ENCODE measurements at places on chromosomes 2 and 18. TPM values are rescaled to one million over a fixed set of nuclear protein-coding genes. Genes with fewer than 3 reads are reported as not detected.

- H3K4me3 ChIP-seq, result no peak overlapping the region
- no peaks in the 10 kb centered on the region for H3K4me1 ChIP-seq
- no peaks in the 10 kb centered on the region for H3K27me3 ChIP-seq
- no peak for DNase-seq
- no peaks in the 10 kb centered on the region for H3K36me3 ChIP-seq
Observed at GRCh38 chr2:71785516-71785981, 332.2 kb downstream of the DYSF start.

DNA sequence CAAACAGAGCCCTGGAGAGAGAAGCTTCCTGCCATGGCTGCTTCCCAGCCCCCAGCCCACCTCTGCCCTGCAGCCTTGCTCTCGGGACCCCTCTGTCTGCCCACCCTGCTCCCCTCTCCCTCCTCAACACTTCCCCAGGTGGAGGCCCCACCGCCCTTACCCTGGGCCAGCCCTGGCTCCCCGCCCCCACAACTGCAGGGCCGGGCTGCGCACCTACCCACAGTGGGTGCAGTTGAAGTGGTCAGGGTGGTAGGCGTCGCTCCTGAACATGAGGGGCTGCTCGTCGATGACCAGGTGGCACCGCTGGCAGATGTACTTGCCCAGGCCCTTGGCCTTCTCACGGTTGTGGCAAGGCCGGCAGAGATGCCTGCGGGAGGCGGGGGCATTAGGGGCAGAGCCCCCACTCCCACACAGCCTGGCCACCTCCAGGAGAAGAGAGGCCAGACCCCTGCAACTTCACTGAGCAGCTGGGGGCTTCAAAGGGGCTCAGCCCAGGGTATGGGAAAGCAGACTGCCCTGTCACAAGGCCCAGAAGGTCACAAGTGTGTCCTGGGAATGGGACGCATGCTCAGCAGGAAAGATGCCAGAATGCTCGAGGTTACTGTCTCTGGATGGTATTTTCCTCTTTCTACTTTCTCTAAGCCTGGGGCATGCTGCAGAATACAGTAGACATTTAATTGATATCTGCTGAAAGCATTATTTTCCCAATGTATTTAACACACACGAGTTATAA is 3.1 kb upstream of the GPR17 start:
- H3K4me3 ChIP-seq, result no peak overlapping the region
- no peaks in the 10 kb centered on the region for H3K27me3 ChIP-seq
- no peak for DNase-seq
- peaks cover 48% of the 10 kb centered on the region for H3K4me1 ChIP-seq
- no peaks in the 10 kb centered on the region for H3K36me3 ChIP-seq

GRCh38 chr2:88252646-88253045 is 82.5 kb downstream of the THNSL2 start:
- H3K4me3 ChIP-seq, result no peak overlapping the region
- no peaks in the 10 kb centered on the region for H3K36me3 ChIP-seq
- no peaks in the 10 kb centered on the region for H3K4me1 ChIP-seq
- H3K27me3 ChIP-seq, result no peaks in the 10 kb centered on the region
- no peak overlapping the region for H3K27ac ChIP-seq

GRCh38 chr2:95296011-95296410 is 1.1 kb upstream of the KCNIP3 start:
- DNase-seq, result no peak
- H3K27me3 ChIP-seq, result no peaks in the 10 kb centered on the region
- H3K4me1 ChIP-seq, result no peaks in the 10 kb centered on the region

DNA sequence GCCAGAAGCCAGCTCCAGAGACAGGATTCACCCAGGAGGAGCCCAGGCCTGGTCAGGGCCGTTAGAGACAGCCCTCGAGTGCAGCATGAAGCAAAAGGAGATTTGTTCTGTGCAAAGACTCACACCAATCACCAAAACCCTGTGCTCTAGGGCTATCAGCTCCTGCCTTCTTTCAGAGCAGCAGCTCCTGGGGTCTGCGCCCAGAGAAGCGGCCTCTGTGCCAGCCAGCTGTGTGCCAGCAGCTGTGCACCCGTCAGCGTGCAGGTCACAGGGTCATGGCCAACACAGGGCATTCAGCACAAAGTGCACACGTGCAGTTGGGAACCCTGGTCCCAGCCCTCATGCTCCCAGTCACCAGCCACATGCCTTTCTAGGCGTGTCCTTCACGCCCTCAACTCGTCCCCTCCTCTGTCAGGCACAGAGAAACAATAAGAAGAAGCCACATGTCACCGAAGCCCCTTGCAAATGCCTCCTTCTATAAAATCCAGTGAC is 49.3 kb downstream of the ZNF516 start:
- no peak for DNase-seq
- H3K27ac ChIP-seq, result no peak overlapping the region
- H3K4me3 ChIP-seq, result no peak overlapping the region
- no peaks in the 10 kb centered on the region for H3K4me1 ChIP-seq
- no peaks in the 10 kb centered on the region for H3K27me3 ChIP-seq

GRCh38 chr2:81991282-81991681 is 1686.7 kb upstream of the LRRTM1 start:
- no peak for DNase-seq
- H3K27ac ChIP-seq, result no peak overlapping the region
- no peaks in the 10 kb centered on the region for H3K36me3 ChIP-seq
- no peaks in the 10 kb centered on the region for H3K27me3 ChIP-seq

GRCh38 chr18:59918997-59919396 is 19.2 kb downstream of the PMAIP1 start:
- no peak overlapping the region for H3K27ac ChIP-seq
- H3K36me3 ChIP-seq, result no peaks in the 10 kb centered on the region
- no peak overlapping the region for H3K4me3 ChIP-seq
- H3K4me1 ChIP-seq, result peaks cover 6% of the 10 kb centered on the region
- DNase-seq, result no peak

GRCh38 chr2:9269295-9269694 is 62.7 kb downstream of the ASAP2 start:
- no peak for DNase-seq
- no peaks in the 10 kb centered on the region for H3K36me3 ChIP-seq
- H3K4me1 ChIP-seq, result no peaks in the 10 kb centered on the region

DNA sequence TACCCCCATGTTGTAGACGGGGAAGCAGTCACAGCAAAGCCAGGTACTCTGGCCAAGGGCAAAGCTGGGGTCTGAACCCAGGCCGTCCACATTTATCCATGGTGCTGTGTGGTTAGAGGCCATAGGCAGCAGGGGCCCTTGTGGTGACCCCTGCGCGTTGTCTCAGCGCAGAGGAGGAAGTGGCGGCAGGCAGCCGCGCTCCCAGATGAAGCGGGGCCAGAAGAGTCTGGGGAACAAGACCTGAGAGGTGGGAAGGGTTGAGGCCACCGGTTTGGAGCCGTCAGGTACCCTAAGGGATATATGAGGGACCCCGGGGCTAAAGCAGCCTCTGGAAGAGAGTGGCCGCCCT is 770 bp downstream of the ZNF396 start:
- H3K27ac ChIP-seq, result peak overlapping the region; percentile 38
- peak overlapping the region; percentile 74 for H3K4me3 ChIP-seq
- peaks cover 11% of the 10 kb centered on the region for H3K4me1 ChIP-seq

- DNase-seq, result no peak
- no peaks in the 10 kb centered on the region for H3K36me3 ChIP-seq
- peaks cover 4% of the 10 kb centered on the region for H3K27me3 ChIP-seq
- H3K4me1 ChIP-seq, result no peaks in the 10 kb centered on the region
- no peak overlapping the region for H3K4me3 ChIP-seq
Observed at GRCh38 chr2:36618381-36618780, 20.4 kb upstream of the FEZ2 start.

DNA sequence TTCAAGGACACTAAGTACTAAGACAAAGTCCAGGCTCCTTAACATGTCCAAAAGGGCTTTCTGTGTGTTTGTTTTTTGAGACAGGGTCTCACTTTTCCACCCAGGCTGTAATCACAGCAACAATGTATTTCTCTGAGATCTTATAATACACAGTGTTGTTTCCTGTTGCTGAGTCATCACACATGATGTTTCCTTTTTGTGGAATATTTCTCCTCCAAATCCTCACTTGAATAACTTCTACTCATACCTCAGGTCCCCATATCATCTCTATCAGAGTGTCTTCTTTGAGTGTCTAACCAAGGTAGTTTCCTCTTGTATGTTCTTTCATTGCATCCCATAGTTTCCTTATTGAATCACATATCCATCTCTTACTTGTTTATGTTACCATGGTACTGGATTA is 632.0 kb upstream of the PIK3C3 start:
- no peaks in the 10 kb centered on the region for H3K4me1 ChIP-seq
- no peaks in the 10 kb centered on the region for H3K27me3 ChIP-seq
- no peak overlapping the region for H3K4me3 ChIP-seq

GRCh38 chr18:10322004-10322403 is 132.4 kb upstream of the APCDD1 start:
- H3K4me3 ChIP-seq, result no peak overlapping the region
- no peaks in the 10 kb centered on the region for H3K27me3 ChIP-seq
- H3K27ac ChIP-seq, result no peak overlapping the region
- H3K4me1 ChIP-seq, result no peaks in the 10 kb centered on the region
- DNase-seq, result no peak
- no peaks in the 10 kb centered on the region for H3K36me3 ChIP-seq

- DNase-seq, result no peak
- H3K4me3 ChIP-seq, result no peak overlapping the region
Observed at GRCh38 chr2:120195553-120195952, 27.6 kb downstream of the TMEM185B start.

- H3K4me1 ChIP-seq, result no peaks in the 10 kb centered on the region
- no peaks in the 10 kb centered on the region for H3K36me3 ChIP-seq
- DNase-seq, result no peak
- no peak overlapping the region for H3K27ac ChIP-seq
- H3K27me3 ChIP-seq, result no peaks in the 10 kb centered on the region
Observed at GRCh38 chr2:19767899-19768298, 133.9 kb downstream of the TTC32 start.

DNA sequence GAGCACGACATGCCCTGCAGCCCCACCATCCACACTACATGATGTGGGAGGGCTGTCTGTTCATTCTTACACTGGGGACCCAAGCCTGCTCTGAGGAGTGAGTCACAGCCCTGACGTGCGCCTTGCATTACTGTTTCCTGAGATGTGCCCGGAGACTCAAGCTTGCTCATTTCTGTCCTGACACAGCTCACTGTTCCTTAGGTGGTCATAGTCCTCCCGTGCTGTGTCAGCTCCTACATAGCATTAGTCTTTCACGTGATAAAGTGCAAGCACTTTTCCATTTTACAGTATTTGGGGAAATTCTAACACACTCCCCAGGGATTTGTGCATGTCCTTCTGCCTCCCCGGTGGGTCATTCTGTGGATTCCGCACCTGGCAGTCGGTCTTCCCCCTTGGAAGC is 46.2 kb upstream of the TRIM43B start:
- no peaks in the 10 kb centered on the region for H3K36me3 ChIP-seq
- H3K27ac ChIP-seq, result no peak overlapping the region
- DNase-seq, result no peak
- peaks cover 4% of the 10 kb centered on the region for H3K4me1 ChIP-seq
- no peaks in the 10 kb centered on the region for H3K27me3 ChIP-seq
- H3K4me3 ChIP-seq, result no peak overlapping the region

GRCh38 chr2:172698041-172698863 is 37.4 kb upstream of the RAPGEF4 start:
- DNase-seq, result no peak
- no peak overlapping the region for H3K4me3 ChIP-seq
- no peaks in the 10 kb centered on the region for H3K36me3 ChIP-seq
- H3K4me1 ChIP-seq, result peaks cover 12% of the 10 kb centered on the region
- H3K27ac ChIP-seq, result no peak overlapping the region

DUSP28 gene
- 7.0 TPM for total RNA-seq

CNDP1 gene
- not detected for total RNA-seq

SLC9A4 gene
- not detected for total RNA-seq

ZNF516 gene
- 1.3 TPM for total RNA-seq

MATN3 gene
- total RNA-seq, result not detected

CHRNG gene
- not detected for total RNA-seq

DHRS9 gene
- total RNA-seq, result 0.20 TPM

GAREM1 gene
- total RNA-seq, result not detected

PIEZO2 gene
- total RNA-seq, result not detected
